Endodermal cell (in vitro differentiated cells): ENCODE measurements at places on chromosomes 5 and 9. TPM values are rescaled to one million over a fixed set of nuclear protein-coding genes. Genes with fewer than 3 reads are reported as not detected.

DNA sequence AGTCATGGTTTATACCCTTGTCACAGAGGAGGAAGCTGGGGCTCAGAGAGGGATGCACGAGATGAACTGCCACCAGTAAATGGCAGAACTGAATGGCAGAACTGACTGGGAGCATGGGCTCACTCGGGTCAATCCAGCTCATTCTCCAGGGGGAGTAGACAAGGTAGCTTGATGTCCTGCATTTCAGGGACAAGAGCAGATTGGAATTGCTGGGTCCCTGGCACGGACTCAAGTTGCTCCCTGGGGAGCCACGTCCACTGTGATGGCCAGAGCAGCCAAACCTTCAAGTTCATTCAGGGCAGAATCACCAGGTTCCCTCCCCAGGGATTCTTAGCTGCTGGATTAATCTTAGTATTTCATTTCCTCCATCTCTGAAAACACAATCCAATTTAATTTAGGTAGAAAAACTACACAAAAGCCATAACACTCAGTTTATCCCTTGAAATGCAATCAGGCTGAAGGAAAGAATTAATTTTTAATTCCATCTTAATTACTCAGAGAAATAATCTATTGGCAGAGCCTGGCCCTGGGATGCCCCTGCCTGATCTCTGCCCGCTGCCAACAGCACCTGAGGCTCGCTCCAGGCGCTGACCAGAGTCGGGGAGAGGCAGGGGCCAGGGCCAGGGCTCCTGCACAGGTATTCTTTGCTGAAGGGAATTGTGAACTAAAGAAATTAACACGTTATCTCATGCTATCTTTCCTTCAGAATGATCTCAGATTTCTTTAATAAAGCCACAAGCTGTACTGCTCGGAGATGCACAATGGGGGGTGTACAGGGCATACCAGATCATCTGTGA lies 42.0 kb upstream of the UNC5A start:
- DNase-seq, result peak; percentile 29

GRCh38 chr5:138653502-138653901 lies 78.3 kb upstream of the HSPA9 start:
- peak; percentile 67 for DNase-seq

DNA sequence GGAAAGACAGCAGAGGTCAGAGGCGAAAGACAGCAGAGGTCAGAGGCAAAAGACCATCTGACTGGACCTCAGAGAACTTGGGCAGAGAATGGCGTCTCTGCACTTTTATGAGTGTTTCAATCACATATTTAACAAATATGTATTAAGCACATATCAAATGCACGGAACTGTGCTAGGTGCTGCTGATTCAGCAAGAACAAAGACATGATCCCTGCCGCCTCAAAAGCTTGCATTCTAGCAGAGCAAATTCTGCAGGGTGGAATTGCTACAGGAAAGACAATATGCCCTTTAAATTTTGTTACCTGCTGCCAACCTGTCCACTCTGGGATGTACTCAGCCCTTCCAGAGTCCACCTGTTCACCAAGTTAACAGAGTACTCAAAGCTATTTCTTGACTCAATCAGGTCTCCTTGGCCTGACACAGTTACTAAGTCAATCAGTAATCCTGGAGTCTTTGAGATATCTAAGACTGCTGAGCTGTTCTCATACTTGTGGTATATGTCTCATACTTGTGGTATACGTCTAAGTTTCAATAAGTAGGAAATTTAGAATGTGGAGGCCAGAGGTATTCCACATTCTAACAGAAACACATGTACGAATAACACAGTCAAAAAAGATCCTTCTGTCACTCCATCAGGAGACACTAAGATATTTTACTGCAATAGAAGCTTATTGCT lies 131.8 kb downstream of the GNAQ start:
- no peak for DNase-seq

DNA sequence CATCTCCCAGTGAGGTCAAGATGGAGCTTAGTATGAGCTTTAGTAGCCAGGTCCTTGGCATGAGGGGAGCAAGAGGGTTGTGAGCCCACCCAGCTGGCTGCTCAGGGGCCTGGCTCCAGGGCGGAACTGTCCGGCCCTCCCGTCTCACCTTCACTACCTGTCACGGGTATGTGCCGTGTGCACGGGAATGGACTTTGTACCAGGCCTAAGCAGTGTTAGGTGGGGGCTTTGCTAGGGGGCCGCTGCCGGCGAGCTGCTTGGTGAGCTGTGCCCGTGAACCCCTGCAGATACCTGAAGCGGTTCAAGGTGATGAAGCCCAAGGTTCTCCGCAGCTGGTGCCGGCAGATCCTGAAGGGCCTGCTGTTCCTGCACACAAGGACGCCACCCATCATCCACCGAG lies 46.7 kb downstream of the WNK2 start:
- DNase-seq, result no peak

DNA sequence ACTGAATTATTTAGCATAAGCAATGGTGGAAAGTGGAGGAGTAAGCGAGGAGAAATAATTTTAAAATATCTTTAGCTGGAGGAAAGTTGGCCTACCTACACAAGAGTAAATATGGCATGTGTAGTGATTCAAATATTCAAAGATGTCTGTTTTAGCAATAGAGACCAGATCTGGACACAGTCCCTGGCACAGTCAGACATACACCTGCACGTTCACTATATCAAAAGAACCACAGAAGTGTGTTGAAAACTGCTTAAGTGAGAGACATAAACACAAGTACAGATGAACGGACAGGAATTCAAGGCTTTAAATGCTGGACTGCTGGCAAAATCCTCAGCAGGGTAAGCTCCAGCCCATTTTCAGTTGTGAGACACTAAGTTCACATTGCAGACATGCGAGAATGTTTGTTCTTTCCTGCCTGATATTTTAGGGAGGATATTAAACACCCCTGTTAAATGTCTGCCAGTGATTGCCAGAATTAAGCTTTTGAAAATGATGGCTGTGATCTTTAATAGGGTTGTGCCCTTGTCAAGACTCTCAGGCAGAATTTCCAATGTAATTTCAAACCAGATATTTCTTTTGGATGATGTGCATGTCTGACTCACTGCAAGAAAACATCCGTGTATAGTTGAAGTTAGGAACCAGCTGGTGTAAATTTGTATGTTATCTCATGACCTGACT lies 810.6 kb downstream of the TLE4 start:
- DNase-seq, result no peak

GRCh38 chr5:53616939-53617549 lies 56.6 kb downstream of the NDUFS4 start:
- no peak for DNase-seq

ITK gene
- 0.38 to 0.40 TPM in 2 of 3 replicates, not detected in the other for total RNA-seq

NIPSNAP3A gene
- total RNA-seq, result 18.1 and 18.8 TPM in 2 replicates
